ENCODE measurements at places on chromosomes 3 and 15.

DNA sequence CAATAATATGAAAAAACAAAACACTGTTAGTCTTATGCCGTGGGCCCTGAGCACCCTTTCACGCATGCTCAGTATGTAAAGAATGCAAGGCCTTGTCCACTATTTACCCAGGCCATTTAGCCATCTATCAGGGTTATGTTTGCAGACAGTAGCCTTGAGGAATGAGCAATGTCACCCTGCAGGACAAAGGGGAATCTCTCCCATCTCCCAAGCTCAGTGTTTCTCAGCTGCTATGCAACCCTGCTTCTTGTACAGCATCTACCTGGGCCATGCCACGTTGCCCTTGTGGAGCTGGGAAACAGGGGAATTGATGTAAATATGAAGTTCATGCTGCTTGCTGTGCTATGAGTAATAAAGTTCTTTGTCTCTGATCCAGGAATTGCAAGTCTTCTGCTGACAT, 51.5 kb upstream of the SLCO2A1 start:
- no peak for DNase-seq

DNA sequence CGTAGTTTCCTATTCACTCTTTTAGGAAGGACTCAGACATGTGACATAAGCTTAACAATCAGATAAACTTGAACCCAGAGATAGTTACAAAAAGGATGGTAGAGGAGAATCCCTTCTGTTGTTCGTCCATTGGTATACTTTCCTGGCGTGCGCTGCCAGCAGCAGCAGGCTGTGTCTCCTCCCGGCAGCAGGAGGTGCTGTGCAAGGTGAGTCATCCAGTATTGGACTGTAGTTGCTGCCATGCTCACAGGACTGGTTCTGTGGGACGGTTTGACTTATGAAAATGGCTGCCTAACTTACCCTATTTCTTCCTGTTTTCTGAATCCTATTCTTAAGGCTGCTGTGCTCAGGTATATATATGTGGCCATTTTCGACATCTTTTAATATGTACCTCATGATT, 253.4 kb upstream of the LRRC3B start:
- no peak for DNase-seq

DNA sequence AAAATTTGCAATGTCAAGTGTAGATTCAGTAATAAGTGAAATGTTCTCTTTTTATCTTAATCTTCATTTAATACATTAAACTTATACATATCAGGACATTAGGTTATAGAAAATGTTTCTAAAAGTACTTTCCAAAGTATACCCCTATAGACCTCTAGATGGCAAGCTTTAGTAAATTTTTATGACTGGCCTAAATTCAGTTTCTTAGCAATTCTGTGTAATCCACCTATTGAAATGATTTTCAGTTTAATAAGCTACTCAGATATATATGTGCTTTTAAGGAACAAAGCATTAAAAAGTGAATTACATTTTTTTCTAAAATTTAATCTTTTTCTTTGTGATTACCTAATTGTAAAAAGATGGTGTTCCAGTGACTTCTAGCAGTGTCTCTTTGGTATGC, 342.2 kb downstream of the GBE1 start:
- DNase-seq = no peak

DNA sequence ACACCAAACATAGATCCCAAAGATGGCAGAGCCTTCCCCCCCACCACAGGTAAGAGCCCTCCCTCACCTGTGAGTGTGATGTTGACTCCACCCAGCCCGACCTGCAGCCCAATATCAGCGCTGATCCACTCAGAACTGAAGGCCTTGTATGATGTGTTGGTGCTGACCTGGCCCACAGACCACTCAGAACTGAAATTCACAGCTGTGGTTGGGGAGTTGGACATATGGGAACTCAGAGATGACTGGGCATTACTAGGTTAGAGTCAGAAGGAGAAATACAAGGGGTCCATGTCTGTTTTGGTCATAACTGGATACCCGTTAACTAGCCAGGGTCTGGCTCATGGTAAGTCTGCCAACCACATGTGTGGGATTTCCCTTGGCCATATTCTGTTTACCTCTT, 6.9 kb downstream of the DUOXA2 start:
- no peak for DNase-seq

DNA sequence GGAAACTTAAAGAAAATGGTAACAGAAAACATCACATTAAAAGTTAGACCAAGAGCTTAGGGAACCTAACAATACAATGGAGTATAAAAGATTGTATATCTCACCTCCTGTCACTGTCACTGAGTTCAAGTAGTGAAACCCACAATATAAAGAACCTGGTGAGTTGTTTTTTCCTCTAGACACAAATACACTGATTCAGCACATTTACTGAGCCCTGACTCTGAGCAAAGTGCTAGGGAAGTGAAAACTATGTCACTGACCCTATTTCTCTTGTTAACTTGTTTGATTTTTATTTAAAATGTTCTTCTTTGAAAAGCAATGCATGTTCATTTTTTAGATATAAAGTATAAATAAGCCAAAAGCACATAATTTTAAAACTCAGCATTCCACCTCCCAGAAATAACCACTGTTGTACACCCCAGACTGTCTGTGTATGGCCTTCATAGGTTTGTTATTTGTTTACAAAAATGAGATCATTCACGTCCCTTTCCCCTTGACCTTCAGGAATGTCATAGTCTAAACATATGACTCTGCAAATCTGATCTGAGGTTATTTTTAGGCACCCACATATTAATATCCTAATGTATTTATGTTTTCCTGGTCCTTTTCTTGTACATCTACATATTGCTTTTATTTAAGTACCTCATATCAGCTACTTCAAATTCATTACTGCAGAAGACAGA, 69.2 kb upstream of the CSTA start:
- no peak for DNase-seq

GRCh38 chr15:60001610-60002527, 2.2 kb upstream of the FOXB1 start:
- no peak for DNase-seq

DNA sequence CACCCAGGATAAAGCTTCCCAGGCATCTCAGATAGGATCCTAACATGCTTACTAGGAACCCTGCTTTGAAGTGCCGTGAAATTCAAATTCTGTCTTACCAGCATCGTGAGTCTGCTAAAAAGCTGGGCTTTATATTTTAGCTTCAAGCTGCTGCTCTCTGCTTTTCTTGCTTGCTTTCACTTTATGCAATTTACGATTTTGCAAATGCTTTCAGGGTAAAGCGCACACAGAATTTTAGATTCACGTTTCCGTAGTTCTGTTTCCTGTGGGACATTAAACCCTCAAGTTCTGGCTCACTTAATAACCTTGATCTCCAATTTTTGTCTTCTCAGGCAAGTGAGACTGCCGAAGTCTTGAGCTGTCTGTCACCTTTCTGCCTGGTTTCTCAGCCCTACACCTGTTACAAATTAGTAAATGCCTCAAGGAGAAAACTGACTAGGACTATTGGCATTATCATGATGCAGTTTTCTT, 170.5 kb upstream of the TGFBR2 start:
- DNase-seq = no peak

DNA sequence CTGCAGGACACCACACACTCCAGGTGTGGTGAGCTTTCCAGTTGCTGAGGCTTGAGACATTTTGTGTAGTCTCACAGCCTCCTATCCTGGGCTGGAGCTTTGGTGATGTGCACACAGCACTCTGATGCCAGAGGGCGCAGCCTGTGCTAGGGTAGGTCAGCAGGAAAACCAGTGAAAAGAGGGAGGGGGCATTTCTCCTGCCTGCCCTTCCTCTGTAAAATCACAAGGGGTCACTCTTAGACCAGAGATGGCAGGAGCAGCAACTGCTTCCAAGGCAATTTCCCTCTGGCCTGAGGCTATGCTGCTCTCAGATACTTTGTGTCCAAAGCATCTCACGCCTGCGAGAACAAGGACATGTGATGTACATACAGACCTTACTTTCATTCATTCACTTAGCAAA, 16.5 kb upstream of the MUSTN1 start:
- peak; percentile 64 for DNase-seq

GRCh38 chr3:13874891-13875290, 5.0 kb downstream of the WNT7A start:
- no peak for DNase-seq

- DNase-seq = no peak
Measured at GRCh38 chr3:189598530-189599225, 32.5 kb upstream of the TP63 start.

- no peak for DNase-seq
Measured at GRCh38 chr15:92161039-92161670, 232.5 kb upstream of the ST8SIA2 start.

DNA sequence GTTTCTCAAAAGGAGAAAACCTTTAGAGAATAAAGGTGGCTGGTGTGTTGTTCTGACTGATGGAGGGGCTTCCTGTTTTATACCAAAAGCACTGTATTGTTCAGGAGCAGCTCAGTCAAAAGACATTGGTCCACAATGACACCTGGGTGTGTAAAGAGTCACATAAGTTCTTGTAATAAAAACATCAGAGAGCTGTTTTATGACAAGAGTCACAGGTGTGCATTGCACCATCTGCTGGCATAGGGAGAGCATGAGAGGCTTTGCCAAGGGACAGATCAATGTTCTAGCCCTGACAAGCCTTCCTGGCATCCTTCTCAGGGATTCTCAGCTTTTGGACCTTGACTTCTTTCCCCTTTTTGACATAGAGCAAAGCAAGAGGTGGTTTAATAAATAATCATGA, 20.4 kb downstream of the ARPP21 start:
- DNase-seq = no peak

DNA sequence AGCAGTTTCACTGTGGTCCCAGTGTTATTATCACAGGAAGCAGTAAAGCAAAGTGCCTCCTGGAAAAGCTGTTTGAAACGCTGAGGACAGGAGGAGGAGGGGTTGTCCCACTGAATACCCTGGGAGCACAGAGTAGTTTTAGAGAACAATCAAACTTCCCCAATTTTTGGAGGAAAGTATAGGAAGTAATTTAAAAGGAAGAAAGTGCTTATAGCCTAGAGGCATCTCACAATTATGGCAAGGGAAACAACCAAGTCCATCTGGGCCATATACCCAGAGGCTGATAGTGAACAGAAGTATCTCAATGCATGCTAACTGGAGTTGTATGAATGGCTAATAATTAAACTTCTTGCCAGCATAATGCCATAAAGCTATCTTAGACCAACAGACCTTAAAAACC, 137.2 kb upstream of the EPHA6 start:
- DNase-seq = no peak

Measured in astrocyte of the hippocampus (primary cell).